H7 (cell line): ENCODE measurements at places on chromosomes 5 and 9. TPM values are rescaled to one million over a fixed set of nuclear protein-coding genes. Genes with fewer than 3 reads are reported as not detected.

- peak; percentile 86 for DNase-seq
These were observed 24.1 kb upstream of the PTGS1 start for GRCh38 chr9:122346478-122347347.

BTNL8 gene
- total RNA-seq = 0.21 and 0.22 TPM in 2 replicates

DNA sequence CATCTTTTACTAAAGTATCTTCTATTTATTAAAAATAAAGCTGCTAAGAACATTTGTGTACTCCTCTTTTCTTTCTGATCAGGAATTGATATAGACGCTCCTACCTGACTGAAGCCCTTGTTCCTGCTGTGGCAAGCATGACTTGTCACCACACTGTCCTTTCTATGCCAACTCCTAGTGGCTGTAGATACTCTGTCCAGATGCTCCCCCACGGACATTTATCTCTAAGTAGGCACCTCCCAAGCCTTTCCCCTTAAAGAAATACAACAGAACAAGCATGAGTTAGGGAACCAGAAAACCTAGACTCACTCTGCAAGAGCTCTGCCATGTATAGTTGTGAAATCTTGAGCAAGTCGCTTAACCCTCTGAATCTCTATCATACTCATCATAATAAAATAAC, 53.2 kb downstream of the FAM114A2 start:
- no peak for DNase-seq

NACC2 gene
- total RNA-seq = 16.6 and 19.3 TPM in 2 replicates

DNA sequence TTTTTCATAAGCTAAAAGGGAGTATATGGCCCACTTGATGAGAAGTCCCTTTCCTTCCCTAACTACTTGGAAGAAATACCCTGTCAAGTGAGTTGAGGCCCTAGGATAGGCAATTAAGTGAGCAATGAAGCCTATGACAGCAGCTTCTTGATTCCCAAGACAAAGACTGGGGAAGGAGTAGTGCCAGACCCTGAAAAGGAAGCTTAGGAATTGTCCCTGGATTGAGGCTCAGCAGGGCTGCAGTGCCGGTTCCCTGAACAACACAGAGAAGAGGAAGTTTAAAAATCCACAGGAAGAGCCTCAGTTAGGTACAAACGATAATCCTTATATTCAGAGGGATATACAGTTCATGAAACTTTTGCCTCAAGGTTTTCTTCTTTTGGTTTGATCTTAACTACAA, 61.8 kb upstream of the RAD23B start:
- no peak for DNase-seq

DNA sequence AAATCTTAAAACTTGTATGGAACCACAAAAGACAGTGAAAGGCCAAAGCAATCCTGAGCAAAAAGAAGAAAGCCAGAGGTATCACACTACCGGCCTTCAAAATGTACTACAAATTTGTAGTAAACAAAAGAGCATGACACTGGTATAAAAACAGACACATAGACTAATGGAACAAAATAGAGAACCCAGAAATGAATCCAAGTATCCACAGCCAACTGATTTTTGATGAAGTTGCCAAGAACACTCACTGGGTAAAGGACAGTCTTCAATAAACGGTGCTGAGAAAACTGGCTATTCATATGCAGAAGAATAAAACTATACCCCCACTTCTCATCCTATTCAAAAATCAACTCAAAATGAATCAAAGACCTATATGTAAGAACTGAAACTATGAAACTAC, 390.1 kb downstream of the PRELID2 start:
- DNase-seq = no peak

DNA sequence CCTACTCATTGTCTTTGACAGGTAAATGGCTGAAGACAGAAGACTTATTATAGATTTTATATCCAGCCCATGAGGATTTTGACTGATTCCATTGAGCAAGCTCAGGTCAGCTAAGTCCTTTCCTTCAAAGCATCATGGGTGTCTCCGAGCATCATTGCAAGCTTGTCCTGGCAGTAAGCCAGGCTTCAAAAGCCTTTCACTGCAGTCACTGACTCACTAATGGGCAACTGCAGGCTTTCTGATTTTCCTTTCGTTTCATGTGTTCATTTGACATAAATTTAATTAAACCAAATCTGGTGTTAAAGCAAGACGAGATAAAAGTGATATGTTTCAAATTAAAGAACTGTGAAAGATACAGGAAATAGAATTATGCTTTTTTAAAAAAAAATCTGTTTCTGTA, 426.2 kb downstream of the ANXA1 start:
- no peak for DNase-seq

GRCh38 chr5:66994790-66995189, 201.8 kb downstream of the CD180 start:
- no peak for DNase-seq

BAAT gene
- total RNA-seq = 0.10 TPM in 1 of 2 replicates, not detected in the other

- no peak for DNase-seq
These were observed 827.6 kb upstream of the ACO1 start for GRCh38 chr9:31556667-31557463.

IFT74 gene
- total RNA-seq = 6.2 and 11.3 TPM in 2 replicates

DNA sequence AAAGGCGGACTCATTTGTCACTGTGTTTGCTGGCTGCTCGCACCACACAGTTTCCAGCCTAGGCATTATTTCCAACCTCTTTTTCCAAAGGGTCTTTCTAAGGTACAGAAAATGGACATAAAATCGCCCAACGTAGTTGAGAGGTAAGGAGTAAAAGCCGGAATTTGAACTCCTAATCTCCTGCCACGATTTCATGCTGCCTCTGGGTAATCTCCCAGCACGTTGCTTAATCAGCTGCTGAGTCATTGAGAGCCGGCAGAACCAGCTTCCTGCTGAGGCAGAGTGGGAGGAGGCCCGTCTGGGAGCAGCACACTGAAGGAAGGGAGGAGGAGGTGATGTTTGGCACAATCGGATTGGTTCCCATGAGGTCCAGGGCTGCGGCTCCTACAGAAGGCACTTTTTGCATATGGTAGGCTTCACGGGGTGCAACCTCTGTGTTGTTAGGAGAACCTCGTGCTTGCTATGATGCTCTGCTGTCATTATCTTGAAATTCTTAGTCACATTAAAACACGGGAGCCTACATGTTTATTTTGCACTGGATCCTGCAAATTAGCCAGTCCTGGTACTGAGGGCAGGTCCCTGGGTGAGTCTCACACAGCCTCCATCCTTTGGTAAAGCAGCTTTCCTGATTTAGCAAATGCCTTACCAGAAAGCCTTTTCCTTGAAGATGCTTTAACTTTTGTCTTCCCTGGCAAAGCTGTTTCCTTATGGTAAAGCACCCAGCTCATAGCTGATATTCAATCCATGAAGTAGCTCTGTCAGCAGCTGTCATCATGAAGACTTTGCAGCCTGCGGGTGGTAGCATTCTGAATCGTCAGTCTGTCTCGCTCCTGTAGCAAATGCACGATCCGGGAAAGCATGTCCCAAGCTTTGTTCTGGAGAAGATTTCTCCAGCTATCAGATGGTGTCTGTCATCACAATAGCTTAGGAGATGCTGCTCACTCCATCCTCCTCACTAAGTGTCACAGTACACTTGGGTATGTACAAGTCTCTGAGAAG, 191.6 kb upstream of the MSX2 start:
- DNase-seq = peak; percentile 82

DNA sequence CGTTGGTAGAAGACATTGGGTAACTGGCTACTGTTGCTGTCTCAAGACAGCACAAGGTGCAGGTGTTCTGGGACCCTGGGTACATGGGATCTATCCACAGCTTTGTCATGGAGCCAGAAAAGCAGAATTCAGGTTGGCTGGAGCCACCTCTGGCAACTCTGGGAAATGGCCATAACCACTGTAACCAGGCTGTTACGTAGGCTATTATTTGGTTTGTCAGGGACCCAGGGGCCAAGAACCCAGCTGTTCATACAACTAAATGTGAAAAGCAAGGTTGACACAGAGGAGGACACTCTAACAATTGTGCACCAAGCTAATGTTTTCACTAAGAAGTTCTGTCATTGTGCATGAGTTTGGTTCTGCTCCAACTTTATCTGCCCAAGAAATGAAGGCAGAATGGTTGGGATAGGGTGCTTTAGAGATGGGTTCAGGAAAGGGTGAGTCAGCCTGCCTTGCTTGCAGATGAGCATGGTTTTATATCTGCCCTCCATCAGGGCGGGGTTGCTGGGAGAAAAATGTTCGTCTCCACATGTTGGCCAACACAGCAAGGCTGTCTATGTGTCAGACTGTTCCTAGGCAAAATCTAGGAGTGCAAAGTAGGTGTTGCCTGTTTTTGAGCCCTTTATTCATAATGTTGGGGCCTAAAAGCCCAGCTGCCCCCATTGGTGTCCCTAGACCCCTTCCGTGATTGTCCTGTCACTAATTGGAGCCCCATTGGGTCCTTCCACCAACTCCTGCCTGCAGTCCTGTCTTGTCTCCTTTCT, 131.3 kb upstream of the DAP start:
- no peak for DNase-seq

CDHR2 gene
- total RNA-seq = 0.04 and 0.21 TPM in 2 replicates

DNA sequence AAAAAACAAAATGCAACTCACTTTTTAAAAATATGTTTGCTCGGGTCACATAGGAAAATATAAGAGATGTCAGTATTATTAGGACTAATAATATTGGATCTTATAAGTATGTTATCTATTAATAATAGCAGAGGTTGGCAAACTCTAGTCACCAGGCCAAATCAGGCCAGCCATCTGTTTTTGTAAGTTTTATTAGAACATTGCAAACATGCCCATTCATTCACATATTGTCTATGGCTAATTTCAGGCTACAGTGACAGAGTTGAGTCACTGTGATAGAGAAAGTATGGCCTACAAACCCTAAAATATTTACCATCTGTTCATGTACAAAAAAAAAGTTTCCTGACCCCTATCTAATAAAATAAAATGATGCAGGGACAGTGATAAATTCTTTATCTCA, 97.7 kb upstream of the CDH6 start:
- DNase-seq = no peak

GRCh38 chr9:98314381-98315066, 59.1 kb upstream of the TBC1D2 start:
- no peak for DNase-seq

PTGS1 gene
- 0.69 and 1.1 TPM in 2 replicates for total RNA-seq

DNA sequence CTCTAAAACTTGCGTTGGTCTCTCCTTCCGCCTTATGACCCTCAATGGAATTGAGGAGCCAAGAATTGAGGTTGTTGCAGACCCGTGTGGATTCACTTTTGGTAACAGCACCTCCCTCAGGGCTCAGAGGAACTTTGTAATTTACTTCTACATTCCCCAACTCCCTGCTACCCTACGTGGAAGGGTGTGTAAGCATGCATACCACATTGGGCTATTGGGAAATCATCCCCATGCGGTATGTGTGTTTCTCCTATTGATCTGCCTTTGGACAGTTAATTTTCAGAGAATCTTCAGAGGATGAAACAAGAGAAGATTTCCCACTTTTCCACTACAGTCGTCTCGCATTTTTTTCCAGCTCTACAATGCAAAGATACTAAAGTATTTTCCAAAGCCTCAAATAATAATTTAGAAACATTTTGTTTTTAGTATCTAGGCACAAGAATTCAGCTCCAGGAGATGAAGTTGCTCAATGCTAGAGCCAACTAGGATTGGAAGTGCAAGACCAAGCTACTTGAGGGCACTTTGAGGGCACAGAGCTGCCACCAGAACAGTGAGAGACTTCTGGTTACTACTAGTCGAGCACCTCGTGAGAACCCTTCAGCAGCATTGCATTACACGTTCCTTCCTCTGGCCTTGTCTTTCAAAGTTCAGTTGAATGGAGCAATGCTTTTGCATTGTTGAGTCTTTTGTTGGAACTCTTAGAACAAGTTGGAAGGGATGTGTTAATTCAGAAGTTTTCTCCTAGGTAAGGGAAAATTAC, 3.4 kb downstream of the C1QTNF3 start:
- no peak for DNase-seq

CDX1 gene
- total RNA-seq = 0.62 TPM in 1 of 2 replicates, not detected in the other

- peak; percentile 60 for DNase-seq
These were observed 136.1 kb downstream of the GAPVD1 start for GRCh38 chr9:125397736-125398135.

CMYA5 gene
- total RNA-seq = 0.80 and 1.00 TPM in 2 replicates

DNA sequence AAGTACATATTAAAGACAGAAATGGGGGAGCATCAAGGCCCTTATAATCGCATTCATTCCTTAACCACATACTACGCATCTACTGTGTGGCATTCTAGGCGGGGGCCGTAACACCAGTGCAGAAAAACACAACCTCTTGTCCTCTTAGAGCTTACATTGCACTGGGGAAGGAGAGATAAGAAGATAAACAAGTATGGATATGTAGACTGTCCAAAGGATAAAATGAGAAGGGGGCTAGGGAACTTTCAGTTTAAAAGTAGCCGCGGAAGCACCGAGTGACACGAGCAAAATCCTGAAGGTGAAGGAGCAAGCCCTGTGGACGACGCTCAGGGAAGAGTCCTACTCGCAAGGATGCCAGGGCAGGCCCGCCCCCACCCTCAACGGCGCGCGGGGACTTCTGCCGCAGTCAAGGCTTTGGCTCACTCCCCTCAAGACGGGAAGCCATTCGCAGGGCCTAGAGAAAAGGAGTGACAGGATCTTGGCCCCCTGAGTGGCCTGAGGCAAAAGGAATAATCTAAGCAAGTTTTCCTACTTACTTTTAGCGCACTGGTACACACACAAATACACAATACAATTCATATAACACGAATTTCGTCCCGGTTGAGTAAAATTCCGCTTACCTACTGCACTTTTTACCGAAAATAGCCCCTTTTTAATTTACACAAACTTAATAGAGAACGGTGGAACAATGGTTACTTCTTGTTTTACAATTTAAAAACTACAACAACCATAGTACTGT, 1.3 kb upstream of the NIPBL start:
- peak; percentile 60 for DNase-seq

DNA sequence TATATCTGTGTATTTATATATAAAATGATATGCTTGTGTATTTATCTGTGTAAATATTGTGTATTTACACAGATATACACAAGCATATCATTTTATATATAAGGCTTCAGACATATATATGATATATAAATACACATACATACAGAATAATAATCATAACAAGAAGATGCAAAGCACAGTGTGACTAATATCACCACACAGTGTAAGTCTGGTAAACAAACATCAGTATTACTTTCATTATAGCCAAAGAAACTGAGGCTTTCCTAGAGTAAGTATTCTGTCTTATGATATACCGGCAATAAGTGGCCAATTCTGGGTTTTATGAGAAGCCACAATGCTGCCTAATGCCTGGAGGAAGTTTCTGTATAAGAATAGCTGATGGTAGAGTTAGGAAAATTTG, 29.9 kb upstream of the RAPGEF6 start:
- DNase-seq = no peak

MAP1B gene
- 31.1 and 41.4 TPM in 2 replicates for total RNA-seq

DNA sequence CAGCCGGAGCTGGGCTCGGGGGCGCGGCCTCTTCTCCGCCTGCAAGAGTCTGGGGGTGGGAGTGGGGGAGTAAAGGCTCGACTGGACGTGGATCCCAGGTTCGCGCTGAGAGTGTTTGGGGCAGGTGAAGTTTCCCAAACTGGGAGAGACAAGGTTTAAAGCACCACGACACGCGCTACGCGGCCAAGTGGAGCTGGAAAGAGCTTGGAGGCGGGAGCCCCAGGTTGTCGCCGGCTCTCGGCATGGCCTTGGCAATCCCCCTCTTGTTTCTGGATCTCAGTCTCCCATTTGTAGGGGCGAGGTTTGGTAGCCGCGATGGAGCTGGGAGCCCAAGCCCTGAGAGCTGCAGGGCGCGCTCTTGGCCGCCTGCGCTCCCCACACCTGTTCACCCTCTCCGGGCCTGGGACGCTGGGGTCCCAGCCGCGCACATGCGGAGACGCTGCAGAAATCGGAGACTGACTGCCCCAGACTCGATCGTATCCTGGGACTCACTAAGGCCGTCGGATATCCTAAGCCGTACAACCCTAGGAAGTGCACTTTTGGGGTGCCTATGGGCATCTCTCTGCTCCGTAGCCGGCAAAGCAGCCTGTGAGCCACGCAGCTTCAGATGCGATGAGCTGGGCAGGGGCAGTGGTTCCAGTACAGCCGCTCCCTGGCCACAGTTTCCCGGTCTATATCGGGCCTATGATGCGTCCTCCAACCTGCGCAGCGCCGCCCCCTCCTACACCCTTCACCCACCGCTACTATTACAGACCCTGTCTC, 937 bp downstream of the TMOD1 start:
- peak; percentile 79 for DNase-seq

CD274 gene
- 0.26 TPM in 1 of 2 replicates, not detected in the other for total RNA-seq
